ENCODE measurements at places on chromosomes 11 and 22.
A peak's percentile ranks its signal among the peaks of the same experiment; 100 is the strongest.

- DNase-seq: no peak
Observed at GRCh38 chr11:74641289-74641688, 48.9 kb downstream of the POLD3 start.

DNA sequence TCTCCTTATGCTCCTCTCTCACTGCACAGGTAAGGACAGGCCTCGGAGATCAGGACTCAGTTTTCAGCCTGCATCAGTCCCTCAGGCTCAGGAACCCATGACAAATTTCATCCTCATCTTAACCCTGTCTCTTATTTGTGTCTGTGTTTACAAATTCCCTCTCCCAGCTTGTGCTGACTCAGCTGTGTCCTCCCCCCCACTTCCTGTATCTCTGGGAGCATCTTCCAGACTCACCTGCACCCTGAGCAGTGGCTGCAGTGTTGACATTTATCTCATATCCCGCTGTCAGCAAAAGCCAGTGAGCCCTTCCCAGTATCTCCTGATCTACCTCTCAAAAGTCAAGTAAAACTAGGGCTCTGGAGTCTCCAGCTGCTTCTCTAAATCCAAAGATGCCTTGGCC, 65.6 kb upstream of the VPREB1 start:
- DNase-seq: no peak

DNA sequence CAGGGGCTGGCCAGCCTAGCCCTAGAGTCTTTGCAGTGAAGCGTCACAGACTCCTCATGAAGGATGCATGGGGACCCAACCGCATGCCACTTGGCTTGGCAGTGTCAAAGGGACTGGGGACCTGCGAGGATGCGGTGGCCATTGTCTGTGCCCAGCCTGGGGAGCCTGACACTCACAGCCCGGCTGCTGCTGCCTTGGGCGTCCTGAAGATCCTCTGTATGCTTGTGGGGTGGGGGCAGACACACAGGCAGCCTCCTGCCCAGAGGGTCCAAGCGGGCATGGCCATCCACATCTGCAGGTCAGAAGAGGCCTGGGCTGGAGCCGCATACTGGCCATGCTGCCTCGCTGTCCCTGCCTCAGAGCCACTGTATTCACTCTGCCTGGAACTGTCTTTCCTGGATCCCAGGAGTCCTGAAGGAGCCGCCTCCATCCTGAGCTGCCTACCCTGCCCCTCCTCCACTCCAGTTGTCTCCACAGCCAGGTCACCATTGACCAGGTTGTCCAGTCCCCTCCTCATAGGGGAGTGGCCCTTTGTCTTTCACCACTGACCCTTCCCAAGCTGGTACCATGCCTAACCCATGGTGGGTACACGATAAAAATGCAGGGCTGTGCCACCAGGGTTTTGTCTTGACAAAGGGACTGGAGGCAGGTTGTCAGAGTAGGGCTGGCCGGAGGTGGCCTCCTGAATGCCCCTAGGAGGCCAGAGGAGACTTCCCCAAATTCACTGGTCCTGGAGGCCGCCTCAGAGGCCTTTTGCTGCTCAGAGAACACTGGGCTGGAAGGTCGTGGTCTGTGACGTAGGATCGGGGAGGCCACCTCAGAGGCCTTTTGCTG, 107.0 kb downstream of the KCNQ1OT1 start:
- no peak for DNase-seq

GRCh38 chr11:116970485-116971292, 127.5 kb downstream of the SIK3 start:
- no peak for DNase-seq

DNA sequence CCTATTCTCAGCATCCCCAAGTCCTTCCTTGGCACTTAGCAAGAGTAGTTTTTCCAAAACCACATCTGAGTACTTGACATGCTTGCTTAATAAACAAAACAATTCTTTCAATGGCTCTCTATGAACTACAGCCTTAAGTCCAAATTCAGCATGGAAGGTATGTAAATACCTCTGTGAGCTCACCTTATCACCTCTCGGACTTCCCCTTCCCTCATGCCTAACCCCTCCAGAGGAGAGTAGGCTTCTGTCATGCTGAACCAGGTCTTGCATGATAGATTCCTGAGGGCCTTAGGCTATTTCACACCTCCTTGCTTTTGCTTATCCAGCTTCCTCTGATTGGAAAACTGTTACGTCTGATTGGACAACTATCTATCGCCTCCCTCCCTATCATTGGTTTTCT, 312.9 kb upstream of the CCDC90B start:
- no peak for DNase-seq

GRCh38 chr11:113389272-113389671, 1.7 kb downstream of the ANKK1 start:
- no peak for DNase-seq

GRCh38 chr11:1650034-1650917, 20.7 kb downstream of the KRTAP5-5 start:
- no peak for DNase-seq

- DNase-seq: peak; percentile 87
Observed at GRCh38 chr11:44065841-44066731, at the start of gene ACCS. Gene ACCS (plus strand): TSS chr11:44066270. CDS start chr11:44067628, 1,358 bp downstream.

- no peak for DNase-seq
Observed at GRCh38 chr22:49785046-49785521, 42.6 kb downstream of the BRD1 start.

GRCh38 chr11:119093942-119094815, 7.5 kb downstream of the DPAGT1 start:
- no peak for DNase-seq

DNA sequence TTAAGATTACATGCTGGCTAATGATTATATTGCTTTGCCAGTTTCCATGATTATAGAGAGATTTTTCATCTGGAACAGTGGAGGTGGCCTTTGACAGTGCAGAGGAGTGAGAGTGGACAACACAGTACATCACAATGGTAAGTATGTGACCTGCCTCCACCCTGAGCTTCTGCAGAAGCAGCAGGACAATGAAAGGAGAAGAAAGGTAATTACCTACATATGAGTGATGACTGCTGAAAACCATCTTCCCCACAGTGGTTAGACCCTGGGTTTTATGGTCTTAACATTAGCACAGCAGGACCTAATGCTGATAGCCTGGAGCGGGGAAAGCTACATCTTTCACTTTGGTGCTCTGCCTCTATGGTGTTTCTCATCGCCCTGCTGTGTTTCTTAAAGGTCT, 454.7 kb upstream of the DDI1 start:
- DNase-seq: no peak

GRCh38 chr11:70742553-70743291, 344.4 kb downstream of the CTTN start:
- DNase-seq: no peak

GRCh38 chr11:76102802-76103201, 103.5 kb downstream of the WNT11 start:
- DNase-seq: no peak

DNA sequence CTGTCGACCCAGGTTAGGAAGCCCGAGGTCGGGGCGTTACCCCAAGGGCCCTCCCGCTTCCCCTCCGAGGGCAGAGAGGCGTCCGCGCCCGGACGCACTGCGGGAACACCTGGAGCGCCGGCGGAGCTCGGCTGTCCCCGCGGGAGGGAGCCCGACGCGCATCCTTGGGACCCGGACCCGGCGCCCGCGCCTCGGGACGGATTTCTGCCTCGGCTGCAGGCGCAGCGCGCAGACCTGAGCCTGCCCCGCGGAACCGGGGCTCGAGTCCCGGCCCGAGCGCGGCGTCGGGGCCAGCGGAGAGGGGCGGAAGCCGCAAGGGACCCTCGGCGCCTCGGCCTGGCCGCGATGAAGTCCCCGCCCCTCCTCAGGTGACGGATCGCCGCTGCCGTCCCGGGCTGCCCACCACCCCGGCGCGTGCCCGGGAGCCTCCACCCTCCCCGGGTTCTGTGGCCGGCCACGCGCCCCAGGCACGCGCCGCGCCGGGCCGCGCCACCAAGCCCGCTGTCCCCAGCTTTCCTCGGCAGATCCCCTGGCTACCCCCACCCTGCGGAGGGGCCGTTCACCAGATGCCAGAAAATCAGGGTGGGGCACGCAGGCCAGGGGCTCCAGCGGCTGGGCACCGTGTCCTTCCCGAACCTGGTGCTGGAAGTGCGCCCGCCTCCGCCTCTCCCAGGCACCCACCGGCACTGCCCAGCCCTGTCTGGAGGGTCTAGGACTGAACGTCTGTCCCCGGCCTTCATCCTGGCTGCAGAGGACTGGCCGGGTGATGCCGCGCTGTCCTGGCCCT, 410 bp downstream of the GLB1L3 start:
- DNase-seq: no peak

DNA sequence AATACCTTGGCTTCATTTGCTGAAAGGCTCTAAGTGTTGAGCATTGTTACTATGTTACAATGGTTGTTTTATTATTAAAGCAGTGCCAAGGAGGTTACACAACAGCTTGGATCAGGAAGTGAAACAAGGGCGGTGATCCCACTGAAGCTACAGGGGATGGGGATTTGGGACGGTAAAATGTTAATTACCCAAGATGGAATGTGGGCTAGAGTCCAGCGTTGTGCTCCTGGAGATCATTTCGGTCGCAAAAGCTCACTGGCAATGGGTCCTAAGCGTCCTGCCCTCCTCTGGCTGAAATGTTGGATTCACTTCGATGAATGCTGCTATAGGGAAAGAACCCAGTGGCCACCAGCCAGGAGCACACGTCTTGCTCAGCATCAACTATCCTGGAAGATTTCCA, 48.3 kb downstream of the FAM83F start:
- DNase-seq: no peak

- DNase-seq: no peak
Observed at GRCh38 chr11:7612661-7613393, 60.5 kb downstream of the CYB5R2 start.

DNA sequence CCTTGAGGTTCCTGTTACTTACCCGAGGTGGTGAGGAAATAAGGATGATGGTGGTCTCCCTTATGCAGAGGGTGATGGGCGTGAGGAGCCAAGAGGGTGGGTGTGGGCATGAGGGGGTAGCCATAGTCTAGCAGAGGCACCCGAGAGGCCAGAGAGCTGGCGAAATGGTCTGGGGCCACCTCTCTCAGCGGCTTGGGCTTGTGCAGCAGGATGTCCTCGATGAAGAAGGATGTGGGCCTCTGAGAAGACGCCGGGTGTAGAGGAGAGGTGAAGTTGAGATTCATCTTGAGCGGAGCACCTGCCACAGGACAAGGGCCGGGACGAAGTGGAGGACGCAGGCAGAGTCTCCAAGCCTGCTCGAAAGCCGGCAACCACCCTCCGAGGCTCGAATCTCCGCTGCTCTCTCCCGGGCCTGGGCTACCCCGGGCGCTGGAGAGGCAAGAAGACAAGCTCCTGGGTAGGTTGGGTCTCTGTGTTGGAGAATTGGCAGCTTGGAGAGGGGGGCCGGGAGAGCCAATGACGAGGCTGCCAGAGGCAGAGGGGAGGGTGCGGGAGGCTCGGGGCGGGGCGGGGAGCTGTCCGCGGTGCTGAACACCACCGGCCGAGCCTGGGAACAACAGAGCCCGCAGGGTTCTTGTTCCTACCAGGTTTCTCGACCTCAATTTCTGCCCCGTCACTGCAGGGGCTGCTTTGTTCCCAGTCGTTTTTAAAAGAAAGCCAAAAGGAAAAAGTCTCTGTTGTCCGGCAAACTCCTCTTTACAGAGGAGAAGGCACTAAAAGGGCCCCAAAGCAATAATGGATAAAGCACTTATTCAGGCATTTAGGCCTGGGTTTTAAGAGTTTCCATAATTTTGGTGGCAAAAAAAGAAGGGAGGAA, at the start of gene BSX:
Gene BSX (minus strand): TSS at position 447 of the 877 bp plus-strand sequence. CDS start 163 bp downstream, at position 284.
- DNase-seq: no peak

DNA sequence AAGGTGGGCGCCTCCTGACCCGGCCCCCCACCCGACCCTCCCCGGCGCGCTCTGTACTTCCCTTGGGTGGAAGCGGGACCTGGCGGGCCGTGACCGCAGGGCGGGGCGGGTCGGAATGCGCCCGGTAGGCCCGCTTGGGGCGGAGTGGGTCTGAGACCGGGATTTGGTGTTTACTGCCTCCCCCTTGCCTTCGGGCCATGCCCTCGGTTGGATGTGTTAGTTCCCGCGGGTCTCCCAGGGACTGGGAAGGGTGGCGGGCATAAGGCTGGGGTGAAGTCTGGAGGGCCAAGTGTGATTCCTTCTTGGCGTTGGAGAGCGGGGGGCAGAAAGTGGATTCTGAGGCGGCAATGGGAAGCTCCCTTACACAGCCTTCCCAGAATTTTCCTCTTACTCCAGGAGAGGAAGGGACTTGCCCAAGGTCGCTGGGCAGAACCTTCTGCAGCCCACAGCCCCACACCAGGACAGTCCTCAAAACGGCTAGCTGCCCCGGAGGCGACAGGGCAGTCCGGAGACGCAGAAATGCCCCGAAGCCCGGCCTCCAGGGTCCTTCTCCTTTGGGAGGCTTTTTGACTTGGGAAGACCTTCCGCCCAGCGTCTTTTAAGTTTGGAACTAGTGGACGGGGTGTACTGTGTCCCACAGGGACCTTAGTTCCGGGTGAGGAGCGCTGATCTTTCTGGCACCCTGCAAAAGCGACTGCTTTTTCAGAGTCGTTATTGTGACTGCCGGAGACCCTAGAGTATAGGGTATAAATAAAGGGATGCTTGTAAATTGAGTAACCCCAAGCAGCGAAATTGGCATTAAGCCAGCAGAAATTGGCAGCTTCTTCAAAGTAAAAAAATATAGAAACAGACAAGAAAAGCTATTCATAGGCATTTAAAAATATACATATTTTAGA, 647 bp downstream of the SWAP70 start:
- peak; percentile 22 for DNase-seq

GRCh38 chr11:36051235-36052144, 107.6 kb downstream of the LDLRAD3 start:
- DNase-seq: no peak

GRCh38 chr11:69064394-69064957, 15.7 kb downstream of the TPCN2 start:
- DNase-seq: no peak

- DNase-seq: no peak
Observed at GRCh38 chr11:124113890-124114289, 1.4 kb upstream of the VWA5A start.

- DNase-seq: peak; percentile 11
Observed at GRCh38 chr11:29343465-29344333, 673.1 kb downstream of the KCNA4 start.

GRCh38 chr11:12288212-12288930, 89.0 kb upstream of the PARVA start:
- peak; percentile 29 for DNase-seq

- no peak for DNase-seq
Observed at GRCh38 chr11:117833401-117833891, 8.9 kb upstream of the FXYD2 start.

- DNase-seq: no peak
Observed at GRCh38 chr11:113729456-113729855, 23.3 kb upstream of the TMPRSS5 start.

GRCh38 chr11:71532036-71532610, 5.1 kb downstream of the KRTAP5-7 start:
- DNase-seq: no peak

GRCh38 chr22:41550952-41551491, 6.8 kb upstream of the POLR3H start:
- no peak for DNase-seq

DNA sequence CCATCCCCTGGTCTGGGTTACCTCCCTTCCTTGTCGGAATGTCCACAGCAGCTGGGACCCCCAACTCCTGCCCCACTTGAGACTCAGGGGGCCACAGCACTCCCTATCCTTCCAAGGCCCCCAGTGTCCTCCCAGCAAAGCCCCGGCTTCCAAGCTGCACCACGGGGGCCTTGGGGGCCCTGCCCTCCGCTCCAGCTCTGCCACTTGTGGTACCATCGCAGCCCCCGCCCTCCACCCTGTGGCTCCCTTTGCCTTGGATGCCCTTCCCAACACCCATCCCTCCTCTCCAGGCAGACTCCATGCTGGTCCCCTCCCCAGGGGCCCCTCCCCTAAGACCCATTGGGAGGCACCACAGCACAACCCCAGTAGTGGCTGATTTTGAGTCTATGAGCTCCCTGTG, 17.3 kb downstream of the TMEM258 start:
- DNase-seq: no peak
